CD4-positive, CD25-positive, alpha-beta regulatory T cell (primary cell): ENCODE measurements at places on chromosomes 2 and 18.

DNA sequence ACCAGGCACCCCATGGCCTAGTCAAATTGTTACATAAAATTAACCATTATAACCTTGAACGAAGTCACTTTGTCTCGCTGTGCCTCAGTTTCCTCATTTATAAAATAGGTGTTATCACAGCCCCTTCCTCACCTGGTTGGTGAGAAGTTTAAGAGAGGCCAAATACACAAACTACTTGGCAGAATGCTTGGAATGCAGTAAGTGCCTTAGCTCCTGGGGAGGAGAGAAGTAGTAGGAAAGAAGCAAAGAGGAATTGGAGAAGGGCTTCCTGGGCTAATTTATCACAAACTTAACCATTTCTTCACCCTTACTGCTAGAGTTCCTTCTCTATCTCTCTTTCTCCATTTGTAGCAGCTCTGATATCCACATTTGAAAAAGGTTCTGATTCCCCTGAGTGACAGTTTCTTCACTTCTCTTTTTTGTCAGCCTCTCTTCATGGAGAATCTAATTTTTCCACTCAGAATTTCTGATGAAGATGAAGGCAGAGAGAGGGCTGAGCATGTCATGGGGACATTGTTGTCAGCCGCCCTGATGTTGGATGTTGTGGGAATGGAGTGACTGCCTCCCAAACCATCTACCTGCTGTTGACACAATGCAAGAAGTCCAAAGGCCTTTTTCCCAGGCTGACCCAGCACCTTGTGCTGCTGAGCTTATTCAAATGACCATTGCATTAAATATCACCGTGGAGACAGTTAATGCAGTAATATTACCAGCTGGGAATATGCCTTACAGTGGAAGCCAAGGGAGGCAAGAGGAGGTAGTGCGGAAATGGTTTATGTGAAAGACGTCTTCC, 60.4 kb downstream of the BOD1L2 start:
- no peak overlapping the region for H3K27ac ChIP-seq
- no peak for DNase-seq
- H3K4me1 ChIP-seq = no peaks in the 10 kb centered on the region
- H3K27me3 ChIP-seq = peaks cover 2% of the 10 kb centered on the region

- H3K27me3 ChIP-seq = no peaks in the 10 kb centered on the region
Observed at GRCh38 chr2:218694405-218695145, 16.1 kb upstream of the TTLL4 start.

- no peaks in the 10 kb centered on the region for H3K4me1 ChIP-seq
- H3K27ac ChIP-seq = no peak overlapping the region
- H3K27me3 ChIP-seq = no peaks in the 10 kb centered on the region
- H3K4me3 ChIP-seq = no peak overlapping the region
- no peaks in the 10 kb centered on the region for H3K36me3 ChIP-seq
Observed at GRCh38 chr2:241514986-241515737, 6.8 kb upstream of the STK25 start.

DNA sequence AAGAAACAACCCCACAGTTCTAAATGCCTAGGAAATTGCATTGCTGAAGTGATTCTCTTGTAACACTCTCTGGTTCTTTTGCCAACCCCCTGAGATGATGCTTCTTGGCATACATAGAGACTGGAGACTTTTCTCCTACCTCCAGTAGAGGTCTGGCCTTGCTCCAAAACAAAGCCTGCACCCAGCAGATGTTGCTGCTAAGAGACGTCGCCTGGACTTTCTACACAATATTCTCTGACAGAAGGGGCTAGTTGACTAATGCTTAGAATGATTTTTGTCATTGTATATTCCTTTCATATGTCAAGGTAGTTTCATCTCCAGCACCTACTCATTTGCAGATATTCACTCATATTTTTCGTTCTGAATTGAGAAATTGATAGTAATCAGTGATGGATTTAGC, 24.6 kb downstream of the SOWAHC start:
- DNase-seq = no peak
- no peaks in the 10 kb centered on the region for H3K36me3 ChIP-seq
- no peaks in the 10 kb centered on the region for H3K27me3 ChIP-seq
- no peak overlapping the region for H3K4me3 ChIP-seq
- H3K27ac ChIP-seq = no peak overlapping the region
